ENCODE measurements at places on chromosomes 6 and 20.

DNA sequence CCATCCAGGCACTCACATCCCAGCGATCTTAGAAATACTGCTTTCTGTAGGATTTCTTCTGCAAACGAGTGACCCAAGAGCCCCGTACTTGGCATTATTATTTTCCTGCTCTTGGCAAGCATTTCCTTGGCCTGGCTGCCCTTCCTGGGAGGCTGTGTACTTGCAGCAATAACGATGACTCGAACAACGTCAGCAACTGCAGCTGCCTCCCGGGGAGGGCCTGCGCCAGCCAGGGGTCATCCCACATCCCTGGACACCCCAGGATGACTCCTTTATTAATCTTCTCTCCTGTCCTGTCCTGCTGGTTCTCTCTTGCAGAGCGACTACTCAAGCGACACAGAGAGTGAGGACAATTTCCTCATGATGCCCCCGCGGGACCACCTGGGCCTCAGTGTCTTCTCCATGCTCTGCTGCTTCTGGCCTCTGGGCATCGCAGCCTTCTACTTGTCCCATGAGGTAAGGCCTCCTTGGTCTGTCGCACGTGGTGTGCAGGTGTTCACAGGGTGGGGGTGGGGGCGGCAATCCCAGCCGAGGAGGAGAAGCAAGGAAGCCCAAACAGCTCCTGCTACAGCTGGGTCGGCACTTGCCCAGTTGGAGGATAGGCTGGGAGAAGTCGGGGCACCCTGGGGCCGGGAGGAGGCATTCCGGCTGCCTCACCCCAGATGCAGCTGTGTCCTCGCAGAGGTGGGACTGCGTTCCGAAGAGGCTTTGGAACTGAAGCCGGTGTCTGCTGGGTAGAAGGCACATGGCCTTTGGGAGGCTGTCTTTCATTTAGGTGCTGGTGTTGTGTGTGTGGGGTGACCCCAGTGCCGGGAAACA, 115.3 kb downstream of the SYNDIG1 start:
- H3K27ac ChIP-seq = no peak overlapping the region
- no peaks in the 10 kb centered on the region for H3K36me3 ChIP-seq
- no peak for DNase-seq
- H3K4me1 ChIP-seq = no peaks in the 10 kb centered on the region

DNA sequence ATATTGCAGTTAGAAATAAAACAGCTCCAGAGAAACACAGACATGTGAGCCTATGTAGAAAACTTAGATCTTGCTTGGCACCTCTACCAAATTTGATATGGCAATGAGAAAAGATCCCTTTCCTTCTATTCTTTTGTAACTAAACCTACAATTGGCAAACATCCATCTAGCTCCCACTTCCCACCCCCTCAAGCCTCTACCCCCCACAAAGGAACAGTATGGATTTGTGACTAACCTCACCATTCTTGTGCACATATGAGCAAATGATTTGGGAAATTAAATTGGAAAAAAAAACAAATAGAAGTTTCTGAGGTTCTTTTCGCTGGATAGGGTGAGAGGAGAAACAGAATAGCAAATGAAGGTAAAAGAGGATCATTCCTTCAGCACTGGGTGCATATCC, 85.8 kb upstream of the TIAM2 start:
- no peak for DNase-seq
- no peak overlapping the region for H3K4me3 ChIP-seq
- H3K27ac ChIP-seq = no peak overlapping the region

DNA sequence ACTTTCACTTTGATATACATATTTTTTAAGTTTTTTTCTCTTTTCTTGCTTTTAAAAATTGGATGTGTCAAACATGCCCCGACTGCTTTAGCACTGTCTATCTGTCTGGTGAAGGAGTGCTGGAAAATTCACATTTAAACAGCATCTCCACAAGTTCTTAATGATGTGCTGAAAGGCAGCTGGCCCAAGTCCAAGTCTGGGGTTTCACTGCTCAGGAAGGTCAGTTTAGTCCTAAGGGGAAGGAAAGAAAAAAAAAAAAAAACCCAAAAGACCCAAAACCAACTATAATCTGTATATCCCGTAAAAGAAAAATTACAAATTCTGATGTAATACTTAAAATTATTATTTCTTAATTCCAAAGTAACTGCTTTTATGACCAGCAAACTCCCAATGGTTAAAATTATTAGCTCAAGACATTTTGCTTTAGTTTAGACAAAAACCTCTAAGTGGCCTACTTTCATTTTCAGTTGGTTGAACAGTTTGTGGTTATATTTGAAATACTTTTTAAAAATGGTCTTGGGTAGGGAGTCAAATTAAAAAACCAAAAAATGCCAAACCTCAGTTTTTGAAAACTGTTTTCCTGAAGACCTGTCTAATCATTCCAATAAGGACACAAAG, 79.5 kb upstream of the PREP start:
- peaks cover 29% of the 10 kb centered on the region for H3K4me1 ChIP-seq
- H3K27me3 ChIP-seq = peaks cover 7% of the 10 kb centered on the region
- H3K36me3 ChIP-seq = peaks cover 2% of the 10 kb centered on the region
- no peak for DNase-seq
- peak overlapping the region; percentile 63 for H3K27ac ChIP-seq

- no peak overlapping the region for H3K4me3 ChIP-seq
- no peak for DNase-seq
- peaks cover 4% of the 10 kb centered on the region for H3K36me3 ChIP-seq
- peaks cover 6% of the 10 kb centered on the region for H3K4me1 ChIP-seq
Measured at GRCh38 chr6:14513496-14514393, 396.2 kb downstream of the CD83 start.

- no peak for DNase-seq
- no peak overlapping the region for H3K27ac ChIP-seq
- H3K36me3 ChIP-seq = no peaks in the 10 kb centered on the region
- no peak overlapping the region for H3K4me3 ChIP-seq
- no peaks in the 10 kb centered on the region for H3K4me1 ChIP-seq
Measured at GRCh38 chr20:4625687-4626086, 96.0 kb upstream of the PRND start.

DNA sequence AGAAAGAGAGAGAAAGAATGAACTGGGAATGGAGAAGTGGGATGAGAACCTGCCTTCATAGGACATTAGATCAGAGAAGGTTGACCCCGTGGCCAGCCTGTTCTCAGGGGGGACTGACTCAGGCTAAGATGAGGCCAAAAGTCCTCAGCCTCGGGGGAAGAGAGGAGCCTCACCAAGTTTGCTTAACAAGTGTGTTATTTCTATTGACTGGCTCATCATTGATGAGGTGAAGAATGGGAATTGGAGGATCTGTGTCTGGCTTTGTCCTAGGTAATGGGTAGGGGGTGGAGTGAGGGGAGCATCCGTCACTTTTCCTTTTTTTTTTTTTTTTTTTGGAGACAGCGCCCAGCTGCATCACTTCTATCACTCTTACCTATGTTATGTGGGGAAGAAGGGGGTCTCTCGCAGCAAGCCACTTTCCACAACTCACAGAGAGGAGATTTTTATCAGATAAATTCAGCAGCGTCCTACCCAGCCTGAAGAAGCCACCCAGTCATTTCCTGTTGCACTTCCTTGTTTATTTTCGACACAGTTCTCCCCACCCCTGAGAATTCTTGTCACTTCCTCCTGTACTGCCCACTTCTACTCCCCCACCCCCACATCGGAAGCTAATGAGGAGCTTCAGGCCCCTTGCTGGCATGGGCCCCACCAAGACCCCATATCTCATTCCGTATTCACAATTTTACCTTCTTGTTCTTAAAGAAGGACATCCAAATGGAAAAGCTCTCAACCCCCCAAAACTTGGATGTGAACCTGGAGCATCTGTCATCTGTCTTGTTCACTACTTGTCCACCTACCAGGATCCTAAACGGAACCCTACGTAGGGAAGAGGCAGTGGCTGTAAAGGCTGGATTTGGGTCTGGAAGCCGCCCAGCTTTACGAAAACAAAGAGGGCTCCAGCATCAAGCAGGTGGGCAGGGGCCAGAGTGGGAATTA, 2.8 kb upstream of the RNASET2 start:
- H3K36me3 ChIP-seq = peaks cover 21% of the 10 kb centered on the region
- peak; percentile 71 for DNase-seq
- H3K27ac ChIP-seq = peak overlapping the region; percentile 96
- H3K4me3 ChIP-seq = peak overlapping the region; percentile 90

DNA sequence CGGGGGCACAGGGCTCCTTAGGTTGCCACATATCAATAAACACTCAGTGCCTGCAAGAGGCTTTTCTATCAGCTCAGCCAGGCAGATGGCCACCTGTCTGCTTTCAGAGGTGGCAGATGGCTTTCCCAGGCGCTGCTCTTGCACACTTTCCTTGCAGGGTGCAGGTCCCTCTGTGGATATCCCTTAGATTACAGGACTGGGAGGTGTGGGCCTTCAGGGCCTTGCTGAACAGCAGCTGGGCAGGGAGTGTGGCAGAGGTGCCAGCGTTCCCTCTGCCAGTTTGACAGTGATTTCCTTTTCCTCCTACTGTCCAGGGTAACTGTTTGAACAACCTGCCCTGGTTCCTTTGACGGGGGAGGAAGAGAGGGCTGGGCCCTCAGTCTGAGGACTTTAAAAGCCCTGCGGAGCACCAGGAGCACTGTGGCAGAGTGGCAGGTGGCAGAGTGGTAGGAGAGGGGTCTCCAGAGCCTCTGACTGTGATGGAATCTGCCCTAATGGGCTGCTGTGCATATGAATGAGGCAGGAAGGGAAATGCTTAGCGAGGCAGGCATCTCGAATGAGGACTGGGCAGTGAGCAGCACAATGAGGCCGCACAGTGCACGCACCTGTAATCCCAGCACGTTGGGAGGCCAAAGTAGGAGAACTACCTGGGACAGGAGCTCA, 34.2 kb downstream of the ABHD12 start:
- DNase-seq = no peak
- no peak overlapping the region for H3K4me3 ChIP-seq
- H3K4me1 ChIP-seq = peaks cover 31% of the 10 kb centered on the region
- H3K36me3 ChIP-seq = peaks cover 6% of the 10 kb centered on the region
- H3K27ac ChIP-seq = peak overlapping the region; percentile 19

GRCh38 chr6:17705428-17705777, 1.3 kb downstream of the NUP153 start:
- H3K27me3 ChIP-seq = no peaks in the 10 kb centered on the region
- DNase-seq = no peak
- H3K36me3 ChIP-seq = peaks cover 34% of the 10 kb centered on the region
- peak overlapping the region; percentile 87 for H3K4me3 ChIP-seq
- peak overlapping the region; percentile 99 for H3K27ac ChIP-seq
- peaks cover 45% of the 10 kb centered on the region for H3K4me1 ChIP-seq

GRCh38 chr6:43119482-43119881, 43.4 kb downstream of the PTK7 start:
- no peak overlapping the region for H3K4me3 ChIP-seq
- DNase-seq = no peak
- no peak overlapping the region for H3K27ac ChIP-seq
- H3K36me3 ChIP-seq = no peaks in the 10 kb centered on the region

- H3K4me3 ChIP-seq = no peak overlapping the region
- H3K36me3 ChIP-seq = no peaks in the 10 kb centered on the region
- no peak overlapping the region for H3K27ac ChIP-seq
- DNase-seq = no peak
- no peaks in the 10 kb centered on the region for H3K27me3 ChIP-seq
Measured at GRCh38 chr6:98590997-98591396, 243.4 kb upstream of the POU3F2 start.

- no peak overlapping the region for H3K4me3 ChIP-seq
- no peak overlapping the region for H3K27ac ChIP-seq
- no peaks in the 10 kb centered on the region for H3K27me3 ChIP-seq
- no peak for DNase-seq
- peaks cover 19% of the 10 kb centered on the region for H3K36me3 ChIP-seq
Measured at GRCh38 chr6:85556992-85557668, 36.5 kb downstream of the SNX14 start.

DNA sequence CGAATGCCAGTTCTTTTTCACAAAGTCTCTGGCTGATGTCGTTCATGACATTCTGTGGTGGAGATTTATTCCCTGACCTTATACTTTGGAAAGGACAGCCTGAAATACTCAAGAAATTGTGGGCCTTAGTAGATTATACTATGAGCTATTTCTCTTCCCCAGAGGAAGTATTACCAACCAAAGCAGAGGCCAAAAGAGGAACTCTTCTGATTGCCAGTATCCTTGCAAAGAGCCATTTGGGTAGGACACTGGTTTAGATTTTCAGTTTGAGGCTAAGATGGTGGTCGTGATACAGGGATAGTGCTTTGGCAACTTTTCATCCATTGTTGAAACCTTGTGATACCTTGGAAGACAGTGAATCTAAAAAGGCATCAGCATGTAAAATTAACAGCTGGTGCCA, 327.3 kb downstream of the HACE1 start:
- no peaks in the 10 kb centered on the region for H3K36me3 ChIP-seq
- H3K4me3 ChIP-seq = no peak overlapping the region
- H3K27ac ChIP-seq = no peak overlapping the region
- no peak for DNase-seq

DNA sequence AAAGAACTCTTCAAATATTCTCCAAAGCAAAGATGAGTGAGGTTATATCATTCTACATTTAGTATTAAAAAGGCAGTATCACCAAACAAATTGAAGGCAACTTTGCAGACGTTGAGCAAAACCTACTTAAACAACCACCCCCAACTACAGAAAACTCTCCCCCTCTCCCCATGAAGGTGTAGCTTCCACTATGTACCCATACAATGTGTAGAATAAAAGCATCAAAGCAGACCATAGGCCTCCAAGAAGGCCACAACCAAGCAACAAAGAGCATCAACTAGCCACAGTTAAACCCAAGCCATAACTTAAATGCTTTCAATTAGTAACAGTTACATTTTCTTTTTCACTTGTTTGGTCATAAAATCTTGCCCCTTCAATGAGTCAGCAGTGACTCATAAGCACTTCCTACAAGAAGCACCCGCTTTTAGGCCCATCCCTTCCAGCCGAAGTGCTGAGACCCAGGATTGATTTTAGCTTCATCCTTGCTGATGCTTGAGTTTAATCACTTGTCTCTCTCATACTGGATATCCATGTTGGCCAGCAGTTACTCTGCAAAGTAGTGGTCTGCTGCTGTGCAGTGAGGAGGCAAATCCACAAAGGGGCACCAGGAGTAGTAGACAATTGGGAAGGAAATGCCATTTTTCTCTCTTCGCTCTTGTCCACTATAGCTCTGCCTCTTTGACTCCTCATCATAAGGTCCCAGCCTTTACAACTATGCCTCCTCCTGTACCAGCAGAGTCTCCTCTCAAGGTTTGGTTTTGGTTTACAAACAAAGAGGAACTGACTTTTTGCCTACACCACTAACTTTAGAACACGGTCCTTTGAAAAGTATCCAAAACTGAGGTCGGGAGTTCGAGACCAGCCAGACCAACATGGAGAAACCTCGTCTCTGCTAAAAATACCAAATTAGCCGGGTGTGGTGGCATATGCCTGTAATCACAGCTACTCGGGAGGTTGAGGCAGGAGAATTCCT, 8.4 kb upstream of the NUP153 start:
- H3K27me3 ChIP-seq = peaks cover 3% of the 10 kb centered on the region
- H3K4me3 ChIP-seq = peak overlapping the region; percentile 11
- peak overlapping the region; percentile 82 for H3K27ac ChIP-seq
- H3K36me3 ChIP-seq = peaks cover 3% of the 10 kb centered on the region
- H3K4me1 ChIP-seq = peaks cover 23% of the 10 kb centered on the region

All from activated CD4-positive, alpha-beta T cell treated with anti-CD3 and anti-CD28 coated beads, Interleukin-2, amount 10 ng/mL, durations not matched to agents 7 days and 5 days (primary cell).